Psoas muscle (tissue), 8 donors: ENCODE measurements at places on chromosomes 7 and 10.

- DNase-seq, result peak; percentile 77
Observed at GRCh38 chr10:124701881-124702656, 42.1 kb downstream of the FAM53B start.

DNA sequence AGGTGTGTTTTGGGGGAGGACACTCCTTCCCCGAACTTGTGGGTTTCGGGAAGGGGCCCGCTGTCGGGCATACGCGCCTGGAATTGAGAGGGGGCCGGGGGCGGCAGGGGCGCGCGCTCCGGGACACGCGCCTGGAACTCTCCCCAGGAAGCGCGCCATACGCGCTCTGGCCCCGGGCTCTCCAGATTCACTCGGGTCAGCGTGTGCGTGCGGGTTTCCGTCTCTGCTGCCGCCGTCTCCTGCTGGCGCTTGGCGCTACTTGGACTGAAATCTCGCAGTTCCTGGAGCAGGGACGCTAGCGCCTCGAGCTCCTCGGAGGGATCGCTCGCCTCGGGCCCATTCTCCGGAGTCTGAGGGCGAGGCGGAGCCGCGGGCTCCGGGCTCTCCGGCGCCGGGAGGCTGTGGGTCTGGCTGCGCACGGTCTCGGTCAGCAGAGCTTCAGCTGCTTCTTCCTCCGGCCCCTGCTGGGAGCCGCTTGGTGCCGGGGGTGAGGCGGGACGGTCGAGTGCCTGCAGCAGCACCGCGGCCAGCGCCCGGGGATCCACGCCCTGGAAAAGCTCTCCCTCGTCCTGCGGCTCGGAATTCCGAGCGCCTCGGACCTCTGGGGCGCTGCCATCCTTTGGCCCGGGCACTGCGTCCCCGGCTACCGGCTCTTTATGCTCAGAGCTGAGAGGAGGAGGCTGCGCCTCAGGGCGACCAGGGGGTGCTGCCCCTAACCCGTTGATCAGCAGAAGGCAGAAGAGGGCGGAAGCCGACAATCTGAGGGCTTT, 1.1 kb downstream of the VGF start:
- no peak for DNase-seq

- DNase-seq, result no peak
Observed at GRCh38 chr10:69049566-69049961, 38.3 kb upstream of the SRGN start.

- DNase-seq, result no peak
Observed at GRCh38 chr10:5545426-5545777, 20.6 kb downstream of the CALML3 start.

DNA sequence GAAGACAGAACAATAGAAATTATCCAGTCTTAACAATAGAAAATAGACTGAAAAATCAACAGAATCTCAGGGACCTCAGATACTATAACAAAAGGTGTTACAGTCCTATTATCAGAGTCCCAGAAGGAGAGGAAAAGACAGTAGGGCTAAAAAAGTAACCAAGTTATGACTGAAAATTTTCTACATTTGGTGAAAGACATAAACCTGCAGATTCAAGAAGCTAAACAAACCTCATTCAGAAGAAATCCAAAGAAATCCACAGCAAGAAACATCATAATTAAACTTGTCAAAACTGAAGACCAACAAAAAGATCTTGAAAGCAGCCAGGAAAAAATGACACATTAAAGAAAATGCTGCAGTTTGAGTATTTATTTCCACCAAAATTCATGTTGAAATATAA, 41.9 kb downstream of the HECTD2 start:
- no peak for DNase-seq

DNA sequence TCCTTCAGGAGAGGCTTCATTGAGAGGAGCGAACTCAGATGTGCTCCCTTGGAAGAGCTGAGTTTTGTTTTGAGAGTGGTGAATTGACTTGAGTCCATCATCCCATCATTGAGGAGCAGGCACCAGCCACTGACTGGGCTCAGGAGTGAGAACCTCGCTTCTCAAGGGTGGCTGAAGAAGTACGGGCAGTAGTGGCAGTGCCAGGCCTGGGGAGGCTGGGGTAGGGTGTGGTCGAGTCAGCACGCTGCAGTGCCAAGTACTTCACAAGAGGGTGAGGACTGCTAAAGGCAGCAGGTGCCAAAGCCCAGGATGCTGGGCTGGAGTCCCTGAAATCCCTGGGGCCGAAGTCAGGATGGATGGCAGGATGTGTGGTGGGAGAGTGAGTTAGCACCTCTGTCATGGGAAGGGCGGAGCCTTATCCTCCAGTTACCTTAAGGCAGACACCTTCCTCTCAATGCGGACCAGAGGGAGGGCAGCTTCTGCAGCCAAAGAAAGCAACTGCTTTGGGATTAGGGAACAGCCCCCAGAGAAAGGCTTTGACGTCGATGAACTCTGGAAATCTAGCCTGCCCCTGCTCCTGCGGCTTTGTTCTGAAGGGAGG, 210.3 kb downstream of the CAMK1D start:
- DNase-seq, result no peak

- peak; percentile 64 for DNase-seq
Observed at GRCh38 chr10:91589015-91589657, 43.7 kb downstream of the PPP1R3C start.

- DNase-seq, result no peak
Observed at GRCh38 chr7:137940656-137941518, 61.0 kb downstream of the CREB3L2 start.

DNA sequence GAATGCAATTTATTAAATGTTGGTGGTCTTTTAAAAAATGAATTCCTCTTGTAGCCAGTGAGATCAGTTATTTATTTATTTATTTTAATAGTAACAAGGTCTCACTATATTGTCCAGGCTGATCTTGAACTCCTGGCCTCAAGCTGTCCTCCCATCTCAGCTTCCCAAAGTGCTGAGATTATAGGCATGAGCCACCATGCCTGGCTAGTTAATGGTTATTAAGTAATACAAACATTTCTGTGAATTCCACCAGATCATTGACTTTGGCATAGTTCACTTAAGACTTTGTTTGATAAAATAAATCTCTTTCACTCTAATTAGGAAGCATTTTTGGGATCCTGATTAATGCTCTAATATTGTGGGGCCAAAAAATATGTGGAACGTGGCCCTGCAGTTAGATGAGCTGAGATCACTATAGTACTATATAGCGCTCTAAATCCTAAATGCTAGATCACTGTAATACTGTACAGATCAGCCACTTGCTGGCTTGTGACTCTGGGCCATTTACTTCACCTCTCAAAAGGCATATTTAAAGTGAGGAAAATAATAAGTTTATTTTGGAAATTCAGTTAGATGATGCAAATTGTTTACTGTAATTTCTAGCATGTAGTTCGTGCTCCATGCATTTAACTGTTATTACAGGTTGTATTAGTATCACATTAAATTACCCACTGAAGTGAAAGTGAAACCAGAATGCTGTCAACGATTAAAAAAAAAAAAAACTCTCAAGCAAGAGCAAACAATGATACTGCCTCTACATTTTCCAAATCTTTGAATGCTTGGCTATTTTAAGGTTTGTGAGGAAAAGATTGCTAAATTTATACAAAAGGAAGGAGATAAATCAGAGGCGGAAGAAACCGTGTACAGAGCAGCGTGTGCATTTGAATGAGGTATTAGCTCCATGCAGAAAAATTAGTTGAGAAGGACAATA, 15.9 kb upstream of the FAS start:
- no peak for DNase-seq

- DNase-seq, result no peak
Observed at GRCh38 chr7:111517549-111517951, 44.7 kb downstream of the IMMP2L start.

DNA sequence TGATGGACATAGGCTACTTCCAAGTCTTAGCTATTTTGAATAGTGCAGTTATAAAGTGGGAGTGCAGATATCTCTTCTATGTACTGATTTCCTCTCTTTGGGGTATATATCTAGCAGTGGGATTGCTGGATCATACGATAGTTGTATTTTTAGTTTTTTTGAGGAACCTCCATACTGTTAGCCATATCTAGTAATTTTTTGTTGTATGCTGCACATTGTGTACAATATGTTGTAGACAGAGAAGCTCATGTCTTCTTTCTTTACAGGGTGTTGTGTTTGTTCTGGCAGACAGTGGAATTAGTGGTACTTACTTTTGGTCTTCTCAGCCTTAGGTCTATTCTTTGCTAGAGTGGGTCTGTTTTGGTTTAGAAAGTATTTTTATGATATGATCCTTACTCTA, 13.7 kb upstream of the DIP2C start:
- no peak for DNase-seq

GRCh38 chr10:18735711-18736110, 76.5 kb downstream of the ARL5B start:
- DNase-seq, result no peak

DNA sequence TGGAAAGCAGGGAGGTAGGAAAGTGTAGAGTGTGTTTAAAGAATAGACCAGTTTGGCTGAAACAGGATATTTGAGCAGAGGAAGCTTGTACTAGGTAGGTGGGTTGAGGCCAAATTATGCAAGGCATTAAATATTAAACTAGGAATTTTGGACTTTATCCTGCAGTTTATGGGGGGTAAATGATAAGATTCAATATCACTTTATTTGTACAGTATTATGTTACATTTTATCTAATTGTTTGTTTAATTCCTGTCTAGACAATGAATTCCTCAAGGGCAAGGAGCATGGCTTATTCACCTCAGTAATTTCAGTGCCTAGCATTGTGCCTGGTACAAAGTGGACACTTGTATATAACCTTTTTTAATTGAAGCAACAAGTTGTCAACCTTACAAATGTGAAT, 125.9 kb downstream of the CFTR start:
- DNase-seq, result no peak

DNA sequence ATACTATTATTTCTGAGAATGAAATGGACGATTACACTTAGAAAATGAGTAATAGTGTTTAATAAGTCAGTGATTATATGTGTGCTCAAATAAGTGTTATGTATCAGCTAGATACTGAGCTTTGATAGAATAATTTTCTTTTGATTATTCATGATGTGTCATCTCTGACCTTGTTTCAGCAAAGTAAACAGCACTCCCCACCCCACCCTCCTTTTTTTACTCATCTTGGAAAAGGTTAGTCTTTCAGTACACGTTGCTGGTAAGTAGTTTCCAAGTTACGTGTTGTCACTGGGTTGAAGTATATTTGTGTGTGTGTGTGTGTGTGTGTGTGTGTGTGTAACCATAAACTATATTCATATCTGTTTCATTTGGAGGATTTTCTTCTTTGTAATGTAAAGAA, 84.1 kb downstream of the GNAI1 start:
- no peak for DNase-seq

DNA sequence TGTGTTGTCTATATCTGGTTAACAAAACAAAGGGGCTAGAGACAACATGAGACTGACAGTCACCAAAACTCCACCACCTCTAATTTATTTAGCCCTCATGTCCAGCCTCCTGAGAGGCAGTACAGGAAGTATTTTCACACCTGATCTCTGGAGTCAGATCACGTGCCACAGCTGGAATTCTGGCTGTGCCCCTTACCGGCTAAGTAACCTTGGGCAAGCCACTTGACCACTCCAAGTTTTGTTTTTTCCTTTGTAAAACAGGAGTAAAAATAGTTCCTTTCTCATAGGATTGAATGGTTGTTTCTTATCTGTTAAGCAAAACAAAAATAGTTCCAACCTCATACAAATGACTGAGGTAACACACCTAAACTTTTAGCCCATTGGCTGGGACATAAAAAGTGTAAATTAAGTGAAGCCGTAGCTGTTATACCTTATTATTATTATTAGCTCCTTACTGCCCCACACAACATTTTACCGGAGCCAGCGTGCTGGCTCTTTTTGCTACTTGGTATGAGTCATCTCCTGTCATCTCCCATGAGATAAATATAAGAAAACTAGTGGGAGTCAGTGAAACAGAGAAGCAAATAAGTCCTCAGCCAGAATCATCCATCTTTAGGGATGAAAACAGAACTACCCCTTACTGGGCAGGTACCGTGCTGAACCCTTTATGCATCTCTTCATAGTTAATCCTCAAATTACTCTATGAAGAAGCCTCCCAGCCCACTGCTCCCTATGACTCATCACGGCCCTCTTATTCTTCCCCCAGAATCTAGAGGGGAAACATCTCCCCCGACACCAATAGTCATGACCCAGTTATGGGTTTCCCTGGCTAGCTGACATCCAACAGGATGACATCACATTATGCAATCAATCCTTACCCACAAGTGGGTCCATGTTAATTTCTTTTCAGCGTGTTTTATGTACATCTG, 44.9 kb downstream of the PPP1R3C start:
- peak; percentile 59 for DNase-seq

DNA sequence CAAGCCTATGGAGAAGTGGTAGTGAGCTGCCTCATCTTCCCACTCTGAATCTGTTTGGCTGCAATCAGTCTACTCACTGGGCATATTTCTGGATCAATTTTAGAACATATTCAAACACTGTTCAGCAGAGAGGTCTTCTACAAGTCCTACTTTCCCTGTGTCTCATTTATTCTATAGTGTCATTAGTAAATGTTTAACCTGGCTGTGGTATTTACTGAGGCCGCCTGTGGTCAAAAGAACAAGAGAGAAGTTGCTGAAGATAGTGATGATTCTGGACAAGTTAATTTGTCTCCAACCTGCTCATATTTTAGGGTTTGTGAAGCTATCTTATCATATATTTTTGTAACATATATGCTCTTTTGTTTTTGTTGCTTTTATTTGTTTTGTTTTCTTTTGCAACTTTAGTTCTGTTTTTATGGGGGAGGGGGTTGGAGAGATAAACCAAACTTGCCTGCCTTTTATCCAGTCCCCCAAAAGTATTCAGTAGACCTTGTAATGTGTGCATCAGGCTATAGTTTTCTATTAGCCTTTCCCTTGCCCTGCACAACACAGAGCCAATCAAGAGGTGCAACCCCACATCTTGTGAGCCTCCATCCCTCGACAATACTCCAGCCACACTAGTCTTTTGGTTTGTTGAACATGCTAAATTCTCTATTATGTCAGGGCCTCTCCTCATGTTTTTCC, 362.8 kb upstream of the MBL2 start:
- DNase-seq, result no peak

DNA sequence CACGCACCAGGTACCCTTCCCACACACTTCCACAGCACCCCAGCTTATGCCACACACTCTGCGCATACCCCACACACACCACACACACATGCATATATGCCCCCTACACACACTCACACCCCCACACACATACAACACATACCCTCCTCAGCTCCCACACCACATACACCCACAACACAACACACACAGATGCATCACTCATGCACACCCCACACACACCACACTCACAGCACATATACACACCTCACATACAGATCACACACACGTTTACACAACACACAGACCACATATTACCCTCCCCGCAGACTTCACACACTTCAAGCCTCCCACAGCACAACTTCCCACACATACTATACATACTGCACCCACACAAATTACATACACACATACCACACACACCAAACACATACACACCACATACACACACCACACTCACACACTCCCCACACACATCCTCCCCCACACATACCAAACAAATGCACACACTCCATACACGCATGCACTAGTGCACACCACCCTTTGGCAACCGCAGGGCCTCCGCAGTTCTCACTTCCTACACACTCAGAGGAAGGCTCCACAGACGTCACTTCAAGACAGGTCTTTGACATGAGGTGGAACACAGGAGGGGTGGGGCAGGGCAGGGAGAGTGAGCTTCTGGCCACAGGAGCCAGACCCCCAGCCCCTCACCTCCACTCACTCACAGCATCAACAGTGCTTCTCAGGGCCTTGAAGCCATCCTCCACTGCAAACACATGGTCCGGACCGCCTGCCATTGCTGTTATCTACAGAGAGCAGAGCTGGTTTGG, 18.5 kb upstream of the ANTXRL start:
- no peak for DNase-seq

GRCh38 chr10:66917104-66917503, 8.7 kb upstream of the LRRTM3 start:
- no peak for DNase-seq
